Jurkat, Clone E6-1 (cell line): ENCODE measurements at places on chromosomes 12 and 14.

GRCh38 chr14:54651649-54652048, 84.7 kb downstream of the SAMD4A start:
- no peak for DNase-seq

DNA sequence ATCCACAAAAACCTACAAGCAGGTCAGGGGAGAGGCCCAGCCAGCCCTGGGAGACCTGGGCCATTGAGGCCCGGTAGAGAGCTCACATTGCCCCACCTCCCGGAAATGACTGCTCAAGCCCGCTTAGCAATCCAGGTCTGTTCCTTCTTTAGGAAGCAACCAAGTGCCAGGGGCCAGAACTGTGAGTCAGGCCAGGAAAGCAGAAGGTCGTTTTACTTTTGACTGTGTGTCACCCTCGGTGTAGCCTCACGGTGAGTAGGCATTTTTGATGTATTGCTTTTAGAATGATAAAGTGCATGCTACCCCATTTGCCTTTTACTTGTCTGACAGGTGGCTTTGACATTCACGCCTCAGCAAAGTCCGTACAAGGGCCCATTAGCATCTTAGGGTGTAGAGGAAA, 25.4 kb upstream of the PWP1 start:
- no peak for DNase-seq

GRCh38 chr14:91302391-91302790, 57.9 kb upstream of the GPR68 start:
- no peak for DNase-seq

DNA sequence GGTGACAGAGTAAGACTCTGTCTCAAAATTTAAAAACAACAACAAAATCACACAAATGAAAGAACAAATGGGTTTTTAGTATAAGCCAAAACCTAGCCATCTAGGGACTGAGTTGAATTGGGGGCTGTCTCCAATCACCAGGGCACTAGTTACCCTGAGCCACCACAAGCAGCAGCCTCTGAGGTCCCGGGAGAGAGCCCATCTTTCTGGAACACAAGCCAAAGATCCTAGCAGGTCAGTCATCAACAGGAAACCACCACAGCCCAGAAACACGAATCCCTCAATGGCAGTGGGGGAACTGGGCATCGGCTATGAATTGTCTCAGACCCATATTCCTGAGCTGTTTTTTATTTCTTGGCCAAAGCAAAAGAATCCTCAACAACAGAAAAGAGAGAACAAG, 75.3 kb downstream of the KDM2B start:
- no peak for DNase-seq

DNA sequence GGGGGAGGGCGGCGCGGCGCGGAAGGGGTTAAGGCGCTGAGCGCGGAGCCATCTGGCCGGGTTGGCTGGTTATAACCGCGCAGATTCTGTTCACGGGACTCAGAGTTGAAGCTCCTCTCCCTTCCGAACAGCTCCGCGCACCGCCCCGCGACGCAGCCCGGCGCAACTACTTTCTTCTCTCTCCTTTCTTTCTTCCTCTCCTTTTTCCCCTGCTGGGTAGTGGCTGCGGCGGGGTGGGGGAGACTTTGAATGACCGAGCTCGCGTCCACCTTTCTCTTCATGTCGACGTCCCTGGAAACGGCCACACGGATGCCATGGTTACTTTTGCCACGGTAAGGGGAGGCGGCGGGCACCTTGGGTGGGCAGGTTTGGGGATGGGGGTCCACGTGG, at the start of gene NTF3:
Gene NTF3 (plus strand): TSS at position 98 of the 390 bp plus-strand sequence. CDS start 217 bp downstream, at position 315.
- peak; percentile 20 for DNase-seq

DNA sequence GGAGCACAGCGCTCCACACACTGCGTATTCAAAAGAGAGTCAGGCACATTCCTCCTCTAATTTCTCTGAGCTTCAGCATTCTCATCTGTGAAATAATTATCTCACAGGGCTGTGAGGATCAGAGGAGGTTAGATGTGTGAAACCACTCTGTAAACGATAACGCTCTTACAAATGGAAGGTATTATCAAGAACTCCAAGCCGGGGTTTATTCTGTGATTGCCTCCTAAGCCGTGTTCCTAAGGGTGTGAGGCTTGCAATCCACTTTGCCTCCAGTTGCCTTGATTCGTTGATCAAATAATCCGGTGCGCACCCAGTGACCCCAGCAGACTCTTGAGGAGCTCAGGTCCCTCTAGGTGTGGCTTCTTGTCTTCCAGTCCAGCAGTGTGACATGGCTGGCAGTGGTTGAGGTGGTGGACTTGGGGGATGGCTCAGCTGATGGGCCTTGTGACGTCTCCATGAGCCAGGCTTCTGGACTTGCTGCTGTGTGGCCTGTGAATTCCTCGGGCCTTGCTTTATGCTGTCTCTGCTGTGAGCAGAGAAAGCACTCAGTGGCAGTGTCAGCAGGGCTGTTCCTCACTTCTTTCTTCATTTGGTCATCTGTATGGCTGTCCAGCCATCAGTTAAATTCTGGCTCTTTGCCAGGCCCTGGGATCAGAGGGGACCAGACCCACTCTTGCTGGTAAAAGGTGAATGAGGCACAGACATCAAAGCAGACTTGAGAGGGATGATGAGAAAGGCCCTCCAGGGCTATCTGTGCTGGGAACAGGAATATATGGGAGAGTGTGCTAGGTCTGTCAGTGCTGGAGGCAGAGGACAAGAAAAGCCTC, 71.0 kb downstream of the SLC25A47 start:
- DNase-seq, result no peak

DNA sequence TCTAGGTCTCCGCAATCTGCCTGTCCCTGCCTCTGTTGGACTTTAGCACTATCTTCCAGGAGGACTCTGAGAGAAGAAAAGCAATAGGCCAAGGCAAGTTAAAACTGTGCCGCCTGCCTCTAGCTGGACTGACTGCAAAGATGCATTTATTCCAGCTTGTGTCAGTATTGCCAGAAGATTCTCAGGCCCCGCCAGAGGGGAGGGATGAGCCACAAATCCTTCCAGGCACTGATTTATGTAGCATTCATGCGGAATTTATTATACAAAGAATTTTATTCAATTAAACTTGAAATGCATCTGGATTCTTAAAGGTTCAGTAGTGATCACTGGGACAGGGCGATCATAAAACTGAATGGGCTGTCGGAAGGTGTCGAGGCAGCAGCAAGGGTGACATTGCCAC, 19.8 kb downstream of the MMAB start:
- no peak for DNase-seq

DNA sequence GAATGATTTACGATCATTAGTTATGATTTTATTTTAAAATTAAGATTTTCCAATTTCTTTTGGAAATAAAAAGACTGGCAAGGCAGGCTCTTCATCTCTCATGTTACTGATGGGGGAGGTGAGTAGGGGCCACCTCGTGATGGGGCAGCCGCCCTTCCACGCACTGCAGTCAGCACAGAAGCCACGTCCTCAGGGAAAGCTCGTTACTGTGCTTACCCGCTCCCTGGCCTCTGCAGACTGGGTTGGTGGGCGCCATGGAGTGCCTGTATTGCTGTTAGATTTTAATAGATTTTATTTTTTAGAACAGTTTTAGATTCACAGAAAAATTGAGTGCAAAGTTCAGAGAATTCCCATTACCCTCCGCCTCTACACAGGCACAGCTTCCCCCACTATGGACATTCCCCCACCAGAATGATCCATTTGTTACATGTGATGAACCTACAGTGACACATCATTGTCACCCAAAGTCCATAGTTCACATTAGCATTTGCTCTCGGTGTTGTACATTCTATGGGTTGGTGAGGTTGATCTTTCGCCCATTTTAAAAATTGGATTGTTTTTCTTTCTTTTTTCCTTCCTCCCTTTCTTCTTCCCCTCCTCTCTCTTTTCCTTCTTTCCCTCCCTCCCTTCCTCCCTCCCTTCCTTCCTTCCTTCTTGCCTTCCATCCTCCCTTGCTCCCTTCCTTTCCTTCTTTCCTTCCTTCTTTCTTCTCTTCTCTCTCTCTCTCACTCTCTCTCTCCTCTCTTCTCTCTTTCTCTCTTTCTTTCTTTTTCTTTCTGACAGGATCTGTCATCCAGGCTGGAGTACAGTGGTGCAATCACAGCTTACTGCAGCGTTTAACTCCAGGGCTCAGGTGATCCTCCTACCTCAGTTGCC, 30.7 kb downstream of the ADGRD1 start:
- DNase-seq, result no peak

DNA sequence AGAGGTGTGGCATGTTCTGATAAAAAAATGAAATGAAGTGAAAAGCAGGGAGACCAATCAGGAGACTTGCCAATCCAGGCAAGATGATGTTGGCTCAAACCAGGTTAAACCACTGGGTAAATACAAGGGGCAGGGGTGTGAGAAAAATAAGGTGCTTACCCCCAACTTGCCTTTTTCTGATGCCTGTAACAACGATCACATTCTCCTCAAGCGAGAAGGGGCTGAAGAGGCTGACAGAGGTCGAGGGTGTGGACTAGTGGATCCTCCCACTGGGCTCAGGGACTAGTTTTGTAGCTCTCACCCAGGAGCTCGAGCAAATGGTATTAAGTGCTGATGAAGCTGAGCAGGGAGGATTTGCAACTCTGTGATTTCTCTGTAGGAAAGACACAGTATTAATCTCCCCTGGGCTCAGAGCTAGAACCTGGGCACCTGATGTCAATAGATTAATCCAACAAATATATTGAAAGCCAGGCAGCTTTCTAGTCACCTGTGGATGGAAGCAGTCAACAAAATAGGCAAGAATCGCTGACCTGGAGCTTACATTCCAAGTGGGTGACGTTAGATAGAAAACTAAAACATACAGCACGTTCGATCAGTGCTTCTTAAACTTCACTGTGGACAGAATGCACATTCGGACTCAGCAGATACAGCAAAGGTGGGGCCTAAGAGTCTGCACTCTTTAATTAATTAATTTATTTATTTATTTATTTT, 15.2 kb upstream of the EAPP start:
- no peak for DNase-seq

GRCh38 chr12:119594399-119594730, 791 bp downstream of the TMEM233 start:
- no peak for DNase-seq

DNA sequence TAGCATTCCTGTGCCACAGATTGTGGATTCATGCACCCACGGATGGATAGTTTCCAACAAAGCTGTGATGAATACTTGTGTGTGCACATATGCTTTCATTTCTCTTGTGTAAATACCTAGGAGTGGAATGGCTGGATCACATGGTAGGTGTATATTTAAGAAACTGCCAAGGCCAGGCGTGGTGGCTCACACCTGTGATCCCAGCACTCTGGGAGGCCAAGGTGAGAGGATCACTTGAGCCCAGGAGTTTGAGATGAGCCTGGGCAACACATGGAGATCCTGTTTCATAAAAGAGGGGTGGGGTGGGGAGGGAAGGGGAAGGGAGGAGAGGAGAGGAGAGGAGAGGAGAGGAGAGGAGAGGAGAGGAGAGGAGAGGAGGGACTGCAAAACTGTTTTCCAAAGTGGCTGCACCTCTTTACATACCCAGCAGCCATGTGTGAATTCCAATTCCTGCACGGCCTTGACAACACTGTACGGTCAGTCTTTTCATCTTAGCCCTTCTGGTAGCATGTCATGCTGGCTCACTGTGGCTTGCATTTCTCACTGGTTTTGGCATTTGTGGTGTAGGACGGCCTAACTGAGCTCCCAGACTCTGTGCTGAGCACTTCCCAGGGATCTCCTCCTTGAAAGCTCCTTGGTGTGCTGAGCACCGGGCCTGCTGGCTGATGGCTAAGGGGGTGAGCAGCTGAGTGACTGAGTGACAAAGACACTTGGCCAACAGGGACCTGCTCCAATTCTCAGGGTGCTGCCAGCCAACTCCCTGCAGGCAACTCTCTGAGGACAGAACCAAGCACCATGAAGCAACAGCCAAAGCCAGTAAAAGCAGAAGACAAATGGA, 27.9 kb downstream of the SYNE3 start:
- DNase-seq, result no peak

DNA sequence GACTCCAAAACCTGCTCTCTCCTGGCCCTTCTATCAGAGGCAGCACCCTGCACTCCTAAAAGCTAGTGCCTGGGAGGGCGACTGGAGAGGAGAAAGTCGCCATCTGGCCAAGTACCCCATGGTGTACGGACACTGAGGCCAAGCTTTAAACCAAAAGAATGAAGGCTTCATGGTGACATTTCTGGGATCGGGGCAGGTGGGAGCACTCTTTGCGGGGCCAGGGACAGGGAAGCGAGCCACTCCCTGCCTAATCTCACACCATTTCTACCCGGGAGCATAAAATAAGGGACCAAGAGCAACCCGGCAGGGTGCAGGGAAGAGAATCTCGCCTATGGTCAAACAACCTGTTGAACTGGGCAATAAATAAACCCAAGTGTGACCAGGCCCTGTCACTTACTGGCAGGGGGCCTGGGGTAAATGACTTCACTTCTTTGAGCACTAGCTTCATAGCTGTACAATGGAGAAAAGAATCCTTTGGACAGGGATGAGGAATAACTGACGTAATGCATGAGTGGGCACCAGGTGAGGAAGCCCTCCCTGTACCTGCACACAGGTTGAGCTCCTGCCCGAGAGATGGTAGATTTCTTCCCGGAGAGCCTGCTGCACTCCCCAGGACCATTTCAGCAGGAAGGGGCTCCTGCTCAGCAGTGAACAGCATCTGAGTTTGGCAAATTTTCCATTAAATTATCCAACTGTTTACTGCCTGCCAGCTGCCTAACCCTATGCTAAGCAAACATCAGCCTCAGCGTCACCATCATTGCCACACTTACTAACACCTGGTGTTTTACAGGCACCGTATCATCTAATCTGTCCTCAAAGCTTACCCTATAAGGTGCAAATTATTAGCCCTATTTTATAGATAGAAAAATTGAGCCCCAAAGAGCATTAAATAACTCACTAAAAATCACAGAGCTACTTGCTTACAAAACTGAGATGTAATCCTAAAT, 2.0 kb downstream of the SERPINA1 start:
- DNase-seq, result no peak
